ENCODE measurements at places on chromosomes 12 and 14.

GRCh38 chr14:71751264-71751663, 181.0 kb upstream of the RGS6 start:
- DNase-seq = peak; percentile 21

GRCh38 chr14:37901978-37902377, 305.7 kb upstream of the SSTR1 start:
- DNase-seq = no peak

GRCh38 chr12:23600919-23601318, 348.6 kb downstream of the SOX5 start:
- no peak for DNase-seq

GRCh38 chr12:32860192-32860591, 36.4 kb downstream of the PKP2 start:
- no peak for DNase-seq

DNA sequence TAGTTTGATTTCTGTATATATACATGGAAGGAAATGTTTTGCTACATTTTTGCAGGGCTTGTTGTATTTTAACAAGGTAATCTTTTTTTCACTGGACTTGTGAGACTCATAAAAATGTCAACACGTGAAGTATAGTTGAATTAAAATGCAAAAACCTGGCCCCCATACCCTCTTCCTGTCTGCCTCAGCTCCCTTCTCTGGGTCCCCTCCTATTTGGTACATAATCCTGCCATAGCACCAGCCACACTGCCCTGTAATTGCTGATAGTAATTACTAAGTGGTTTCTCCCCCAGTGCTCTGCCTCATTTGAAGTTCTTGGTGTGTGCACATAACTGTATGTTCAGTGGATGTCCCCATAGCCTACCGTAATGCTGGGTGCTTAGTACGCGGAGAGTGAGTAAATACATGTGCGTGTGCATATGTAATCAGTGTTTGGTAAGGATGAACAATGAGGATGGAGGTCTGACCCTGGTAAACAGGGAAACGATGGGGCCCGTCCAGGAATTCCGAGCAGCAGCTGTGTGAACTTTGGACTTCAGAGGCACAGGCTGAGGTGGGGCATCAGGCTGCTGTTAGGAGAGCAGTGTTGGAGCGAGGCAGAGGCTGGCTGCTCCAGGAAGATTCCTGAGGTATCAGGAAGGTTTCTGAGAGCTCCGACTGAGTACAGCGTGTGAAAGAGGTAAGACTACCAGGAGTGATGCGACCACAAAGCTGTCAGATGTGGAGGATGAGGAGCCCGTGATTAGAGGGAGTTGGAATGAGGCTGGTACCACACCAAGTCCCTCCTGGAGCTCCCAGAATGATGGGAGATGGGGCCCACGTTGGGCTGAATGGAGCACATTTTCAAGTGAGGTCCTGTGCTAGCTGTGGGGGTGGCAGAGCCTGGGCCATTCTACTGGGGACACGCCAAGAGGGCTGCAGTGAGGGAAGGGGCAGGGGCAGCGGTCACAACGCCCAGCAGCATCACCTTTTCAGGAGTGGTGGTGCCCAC, 106.8 kb downstream of the PELI2 start:
- DNase-seq = no peak

- DNase-seq = no peak
Measured at GRCh38 chr14:94291906-94292525, 1.1 kb downstream of the SERPINA10 start.

- DNase-seq = no peak
Measured at GRCh38 chr12:96376865-96377264, 23.4 kb downstream of the CDK17 start.

DNA sequence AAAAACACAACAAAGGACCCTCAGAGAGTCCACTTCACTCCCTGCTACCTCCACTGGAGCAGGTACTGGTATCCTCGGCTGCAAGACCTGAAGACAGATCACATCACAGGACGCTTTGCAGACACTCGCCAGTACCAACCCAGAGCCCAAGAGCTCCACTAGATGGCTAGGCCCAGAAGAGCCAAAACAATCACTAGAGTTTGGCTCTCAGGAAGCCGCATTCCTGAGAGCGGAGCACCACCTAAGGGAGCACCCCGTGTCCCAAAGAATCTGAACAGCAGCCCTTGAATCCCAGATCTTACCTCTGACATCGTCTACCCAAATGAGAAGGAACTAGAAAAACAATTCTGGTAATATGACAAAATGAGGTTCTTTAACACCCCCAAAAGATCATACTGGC, 399.8 kb downstream of the RAD51B start:
- DNase-seq = no peak

GRCh38 chr12:95017482-95017881, 14.0 kb upstream of the NDUFA12 start:
- no peak for DNase-seq

DNA sequence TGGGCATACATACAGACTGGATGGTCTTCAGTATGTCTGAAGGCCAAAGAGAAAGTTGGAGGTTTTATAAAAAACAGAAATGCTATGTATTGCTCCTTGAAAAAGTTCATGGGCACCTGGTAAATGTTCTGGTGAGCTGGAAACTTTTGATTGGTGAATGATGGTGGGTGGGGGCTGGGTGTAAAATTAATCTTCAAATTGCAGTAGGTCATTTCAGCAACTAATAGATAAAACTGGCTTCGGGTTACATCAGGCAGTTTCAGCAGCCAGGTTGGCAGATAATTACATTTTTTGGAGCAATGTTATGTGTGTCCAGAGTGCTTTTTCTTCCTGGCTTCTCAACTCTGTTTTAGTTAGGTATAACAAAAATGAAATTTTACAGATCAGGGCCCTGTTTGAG, 35.3 kb downstream of the SDR9C7 start:
- no peak for DNase-seq

- DNase-seq = no peak
Measured at GRCh38 chr12:42039176-42039575, 105.5 kb downstream of the GXYLT1 start.

- no peak for DNase-seq
Measured at GRCh38 chr12:130953771-130954543, at the start of gene ADGRD1. TSS of gene ADGRD1 (plus strand) at chr12:130953907. CDS start at chr12:130954466, 559 bp downstream.

- DNase-seq = no peak
Measured at GRCh38 chr14:54490445-54491175, 1.8 kb upstream of the GMFB start.

DNA sequence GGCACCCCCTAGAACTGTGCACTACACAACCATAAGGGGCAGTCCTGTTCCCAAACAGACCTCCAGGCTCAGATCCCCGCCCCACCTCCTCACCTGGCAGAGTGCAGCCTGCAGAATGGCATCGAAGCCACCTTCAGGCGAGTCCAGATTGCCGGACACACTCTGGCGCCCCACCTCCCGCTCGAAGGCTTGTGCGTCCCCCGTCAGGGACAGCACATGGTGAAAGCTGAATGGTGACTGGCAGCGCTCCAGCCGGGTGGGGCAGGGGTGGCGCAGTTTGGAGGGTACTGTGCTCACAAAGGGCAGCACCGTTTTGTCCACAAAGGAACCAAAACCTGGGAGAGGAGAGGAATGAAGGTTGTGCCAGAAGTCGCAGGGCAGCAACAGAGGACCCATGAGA, 10.6 kb downstream of the ITGB7 start:
- no peak for DNase-seq

DNA sequence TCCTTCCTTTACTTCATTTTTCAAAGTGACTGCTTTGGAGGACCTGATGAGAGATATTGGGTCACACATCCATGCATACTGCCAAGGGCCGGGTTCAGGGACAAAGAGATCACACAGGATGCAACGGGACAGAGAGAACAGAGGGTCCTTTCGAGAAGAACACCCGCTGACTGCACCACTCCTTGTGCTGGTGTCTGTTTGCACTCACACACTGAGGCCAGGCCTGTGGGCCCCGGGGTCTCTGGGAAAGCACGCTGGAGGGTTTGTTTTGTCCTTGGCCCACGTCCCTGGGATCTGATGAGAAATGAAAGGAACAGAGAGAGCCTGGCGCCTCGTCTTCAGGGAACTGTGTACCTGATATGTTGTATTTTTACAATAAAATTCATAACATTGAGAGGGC, 42.2 kb downstream of the PAH start:
- no peak for DNase-seq

- no peak for DNase-seq
Measured at GRCh38 chr12:93778766-93779165, 101.6 kb downstream of the CRADD start.

DNA sequence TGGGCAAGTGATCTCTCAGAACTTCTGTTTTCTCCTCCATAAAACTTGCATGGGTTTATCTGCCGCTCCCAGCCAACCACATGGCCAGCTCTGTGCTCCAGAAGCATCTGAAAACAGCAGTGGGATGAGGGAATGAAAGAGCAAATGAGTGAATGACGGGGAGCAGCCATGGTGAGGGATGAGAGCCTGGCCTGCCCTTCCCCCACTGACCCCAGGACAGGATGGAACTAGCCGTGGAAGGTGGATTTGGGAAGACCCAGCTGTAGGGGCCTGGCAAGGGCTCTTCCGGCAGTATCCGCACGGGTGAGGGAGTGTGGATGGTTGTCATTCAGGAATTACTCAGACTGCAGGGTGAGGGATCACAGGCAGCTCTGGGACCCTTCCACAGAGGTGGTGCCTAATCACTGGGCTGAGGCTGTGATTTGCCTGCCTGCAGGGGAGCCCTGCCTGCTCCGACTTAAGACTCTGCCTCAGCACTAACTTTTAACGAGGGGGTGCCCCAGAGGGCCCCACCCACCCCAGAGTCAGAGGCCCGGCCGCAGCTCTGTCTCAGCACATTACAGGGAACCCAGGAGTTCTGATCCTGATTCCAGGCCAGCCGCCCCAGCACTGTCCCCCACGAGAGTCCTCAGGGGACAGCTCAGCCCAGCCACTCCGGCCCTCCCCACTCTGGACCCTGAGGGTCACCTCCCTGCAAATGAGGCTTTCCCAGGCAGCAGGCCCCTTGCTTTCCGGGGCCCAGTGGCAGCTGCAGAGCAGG, 136.8 kb upstream of the C14orf180 start:
- no peak for DNase-seq

DNA sequence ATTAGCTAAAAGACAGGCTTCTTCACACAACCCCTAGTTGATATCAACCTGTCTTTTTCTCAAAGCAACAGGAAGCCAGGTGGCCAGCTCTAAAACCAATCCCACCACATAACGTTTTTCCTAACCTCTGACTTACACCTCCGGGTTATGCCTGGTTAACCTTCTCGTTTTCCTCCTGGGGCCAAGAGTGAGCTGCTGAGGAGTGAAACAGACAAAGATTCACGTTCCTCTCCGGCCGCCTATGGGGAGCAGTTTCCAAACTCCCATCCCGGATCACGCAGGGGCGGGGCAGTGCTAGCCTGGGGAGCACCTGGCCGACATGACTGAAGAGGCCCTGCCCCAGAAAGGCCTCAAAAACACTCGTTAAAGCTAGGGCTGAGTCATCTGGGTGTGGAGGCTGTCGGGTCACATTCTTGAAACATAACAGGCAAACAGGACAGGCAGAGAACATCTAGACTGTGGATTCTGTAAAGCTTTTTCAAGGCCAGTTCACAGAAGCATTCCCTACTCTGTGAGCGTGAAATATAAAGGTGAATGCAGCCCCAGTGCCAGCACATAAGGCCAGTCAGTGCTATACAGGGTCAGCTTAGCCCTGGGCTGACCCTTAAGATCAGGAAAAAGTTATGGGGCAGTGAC, 25.9 kb upstream of the LGALS3 start:
- peak; percentile 49 for DNase-seq
